Activated T-helper 1 cell treated with Interleukin-2 at 50 U/mL for 16 hours (primary cell): ENCODE measurements at places on chromosomes 1 and 21.
A peak's percentile ranks its signal among the peaks of the same experiment; 100 is the strongest.

DNA sequence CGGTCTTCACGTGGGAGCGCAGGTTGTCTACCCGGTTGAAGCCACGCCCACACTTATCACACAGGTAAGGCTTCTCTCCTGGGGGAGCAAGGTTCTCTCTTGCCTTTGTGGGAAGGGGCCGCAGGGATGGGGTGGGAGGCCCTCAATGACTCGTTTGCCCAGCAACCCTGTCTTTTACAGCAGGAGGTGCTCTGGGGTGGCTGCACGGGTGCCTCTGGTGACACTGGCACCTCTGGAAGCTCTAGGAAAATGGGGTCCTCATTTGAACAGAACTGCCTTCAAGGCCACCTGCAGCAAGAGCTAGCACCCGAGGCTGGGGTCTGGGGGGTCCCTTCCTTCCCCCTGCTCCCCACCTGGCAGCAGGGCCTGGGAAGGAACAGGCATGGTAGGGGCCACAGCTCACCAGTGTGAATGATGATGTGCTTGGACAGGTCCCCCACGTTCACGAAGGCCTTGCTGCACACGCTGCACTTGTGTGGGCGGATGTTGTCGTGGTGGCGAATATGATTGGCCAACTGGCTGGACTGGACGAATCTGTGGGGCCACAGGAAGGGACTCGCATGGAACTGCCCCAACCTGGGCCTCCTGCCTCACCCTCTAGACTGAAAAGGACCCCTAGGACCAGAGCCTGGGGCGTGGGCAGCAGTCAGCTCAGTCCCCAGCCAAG is 33.1 kb downstream of the ZBTB17 start:
- no peak for DNase-seq

- no peak for DNase-seq
Observed at GRCh38 chr1:156664046-156664766, 13.0 kb downstream of the NES start.

DNA sequence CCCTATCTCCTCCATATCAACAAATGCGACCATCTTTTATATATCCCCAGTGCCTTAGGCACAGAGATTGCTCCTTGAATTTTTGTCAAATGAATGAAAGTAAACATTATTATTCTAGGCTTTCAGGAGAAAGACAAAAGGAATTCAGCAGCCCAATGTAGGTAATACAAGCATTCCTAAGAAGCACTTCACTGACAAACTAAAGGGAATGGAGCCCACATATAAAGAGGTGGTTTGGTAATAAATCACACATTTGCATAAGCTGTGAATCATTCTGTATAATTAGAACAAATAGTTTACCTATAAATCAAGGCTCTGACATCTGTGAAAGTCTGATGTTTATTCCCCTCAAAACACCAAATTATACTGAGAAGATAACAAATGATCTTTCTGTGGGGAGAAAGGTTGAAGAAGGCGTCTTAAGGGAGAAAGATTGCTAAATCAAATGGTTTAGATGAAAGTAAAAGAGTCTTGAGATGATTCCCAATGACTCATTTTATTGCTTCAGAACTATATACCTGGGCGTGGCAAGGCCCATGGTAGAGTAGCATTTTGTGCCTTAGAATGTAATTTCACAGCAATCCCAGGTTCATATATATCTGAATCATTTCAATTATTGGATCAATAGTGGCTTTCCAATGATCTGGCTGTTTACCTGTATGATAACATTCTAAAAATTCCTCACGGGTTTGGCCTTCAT is 558.1 kb downstream of the AGBL4 start:
- no peak for DNase-seq

GRCh38 chr1:185601189-185601588 is 133.0 kb upstream of the HMCN1 start:
- DNase-seq, result no peak

- no peak for DNase-seq
Observed at GRCh38 chr1:93124556-93125355, 45.7 kb downstream of the MTF2 start.

GRCh38 chr1:185603158-185603557 is 131.0 kb upstream of the HMCN1 start:
- no peak for DNase-seq

GRCh38 chr1:178311164-178311563 is 185.6 kb downstream of the CLEC20A start:
- no peak for DNase-seq

DNA sequence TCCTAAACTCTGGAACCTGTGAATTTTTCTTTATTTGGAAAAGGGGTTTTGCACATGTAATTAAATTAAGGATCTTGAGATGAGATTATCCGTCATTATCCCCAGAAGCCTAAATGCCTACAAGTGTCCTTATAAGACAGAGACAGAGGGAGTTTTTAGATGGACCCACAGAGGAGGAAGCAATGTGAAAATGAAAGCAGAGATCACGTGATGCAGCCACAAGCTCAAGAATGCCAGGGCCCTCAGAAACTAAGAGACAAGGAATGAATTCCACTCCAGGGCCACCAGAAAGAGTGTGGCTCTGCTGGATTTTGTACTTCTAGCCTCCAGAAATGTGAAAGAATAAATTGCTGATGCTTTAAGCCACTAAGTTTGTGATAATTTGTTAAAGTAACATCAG is 183.6 kb upstream of the UBE2U start:
- no peak for DNase-seq

GRCh38 chr1:25562928-25563283 is 19.5 kb downstream of the LDLRAP1 start:
- no peak for DNase-seq

- DNase-seq, result no peak
Observed at GRCh38 chr1:33743221-33743998, 120.5 kb upstream of the HMGB4 start.

- DNase-seq, result no peak
Observed at GRCh38 chr21:40373761-40374160, 473.2 kb downstream of the DSCAM start.

DNA sequence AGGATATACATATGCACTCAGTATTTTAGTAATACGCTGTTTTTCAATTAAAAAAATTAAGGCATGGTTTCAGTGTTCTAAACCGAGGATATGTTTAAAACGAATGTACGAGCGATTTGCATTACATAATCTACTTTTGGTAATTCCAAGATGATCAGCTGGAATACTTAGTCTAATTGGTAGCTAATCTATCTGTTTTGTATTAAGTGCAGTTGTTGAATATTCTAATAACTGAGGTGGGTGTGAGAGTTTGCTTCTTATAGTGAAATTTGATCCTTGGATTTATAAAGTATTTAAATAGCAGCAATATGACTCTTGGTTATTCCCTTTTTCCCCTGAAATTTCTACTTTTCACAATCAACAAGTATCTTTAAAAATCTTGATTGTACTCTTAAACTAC is 1.3 kb downstream of the RNF2 start:
- DNase-seq, result no peak

DNA sequence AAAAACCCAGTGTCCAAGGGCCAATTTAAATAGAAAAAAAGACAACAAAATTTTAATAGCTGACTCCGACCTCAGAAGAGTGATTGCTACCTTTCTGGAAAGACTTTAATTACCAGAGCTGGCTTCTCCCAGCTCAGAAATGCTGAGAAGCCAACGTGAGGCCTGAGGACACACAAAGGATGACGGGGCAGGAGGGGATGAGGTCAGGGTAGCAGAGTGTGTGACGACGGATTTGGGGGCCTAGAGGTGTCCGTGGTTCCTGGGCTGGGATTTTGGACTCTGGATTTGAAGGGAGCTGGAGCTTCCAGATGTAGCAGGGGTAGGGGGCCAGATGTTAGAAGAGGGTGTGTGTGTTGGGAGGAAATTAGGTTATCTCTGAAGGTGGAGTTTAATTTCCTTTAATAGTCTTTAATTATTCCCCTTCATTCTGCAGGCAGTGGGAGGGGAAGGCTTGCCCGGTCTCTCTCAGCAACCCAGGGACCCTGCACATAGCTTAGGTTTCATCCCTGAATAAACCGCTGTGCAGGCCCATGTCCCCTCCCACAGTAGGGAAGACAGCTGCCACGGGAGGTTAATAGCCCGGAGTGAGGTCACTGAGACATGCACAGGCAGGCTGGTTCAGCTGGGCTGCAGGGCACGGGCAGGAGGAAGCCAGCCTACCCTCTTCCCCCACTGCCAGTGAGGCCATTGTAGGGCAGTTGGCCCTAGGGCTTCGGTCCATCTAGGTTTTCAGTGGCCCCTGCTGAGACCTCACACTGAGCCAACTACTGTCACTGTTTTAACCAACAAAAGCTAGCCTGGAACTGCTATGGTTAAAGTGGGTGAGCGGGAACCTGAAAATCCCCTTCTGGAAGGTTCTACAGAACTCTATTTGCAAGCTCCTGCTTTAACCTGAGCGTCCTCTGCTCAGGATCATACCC is 3.8 kb upstream of the PADI3 start:
- DNase-seq, result no peak

DNA sequence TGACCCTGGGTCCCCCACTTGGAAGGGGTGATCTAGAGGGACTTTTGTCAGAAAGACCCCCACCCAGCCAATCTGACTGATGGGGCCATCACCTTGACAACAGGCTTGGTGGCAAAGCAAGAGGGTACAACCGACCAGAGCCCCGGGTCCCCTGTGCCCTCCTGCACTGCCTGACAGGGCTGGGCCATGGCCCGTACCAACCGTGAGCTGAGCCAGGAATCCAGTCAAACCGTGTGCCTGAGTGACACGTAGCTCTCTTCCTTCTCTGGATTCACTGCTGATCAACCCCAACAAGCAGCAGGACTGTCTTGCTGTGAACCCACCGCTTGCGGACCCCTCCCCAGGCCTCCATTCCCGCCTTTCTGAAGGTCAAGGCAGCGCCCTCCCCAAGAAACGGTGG is 27.0 kb downstream of the PDE9A start:
- DNase-seq, result no peak

- no peak for DNase-seq
Observed at GRCh38 chr1:2345297-2346075, 45.9 kb downstream of the MORN1 start.

DNA sequence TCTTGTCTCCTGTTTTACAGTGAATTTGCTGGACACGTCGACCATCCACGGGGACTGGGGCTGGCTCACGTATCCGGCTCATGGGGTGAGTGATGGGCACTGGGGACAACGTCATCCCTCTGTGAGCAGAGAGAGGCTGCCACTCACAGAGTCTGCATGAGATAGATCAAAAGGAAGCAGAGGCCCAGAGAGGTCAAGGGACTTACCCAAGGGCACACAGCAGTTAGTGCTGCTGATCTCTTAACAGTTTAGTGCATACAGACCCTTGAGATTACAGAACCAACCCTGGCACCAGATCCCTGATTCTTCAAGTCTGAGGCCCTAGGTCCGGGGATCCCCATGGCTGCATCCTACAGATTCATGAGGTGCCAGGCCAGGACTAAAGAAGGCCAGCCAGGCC is 6.0 kb downstream of the EPHA8 start:
- no peak for DNase-seq

- no peak for DNase-seq
Observed at GRCh38 chr1:88961647-88962275, 30.7 kb downstream of the KYAT3 start.

- peak; percentile 39 for DNase-seq
Observed at GRCh38 chr1:210373878-210374599, 45.3 kb downstream of the HHAT start.

- no peak for DNase-seq
Observed at GRCh38 chr1:241045659-241046058, 311.3 kb downstream of the RGS7 start.
